Daoy (cell line): ENCODE measurements at places on chromosomes 7 and 10. TPM values are rescaled to one million over a fixed set of nuclear protein-coding genes. Genes with fewer than 3 reads are reported as not detected.

GRCh38 chr10:14563076-14563336 lies 211.7 kb downstream of the FAM107B start:
- no peak for DNase-seq

DNA sequence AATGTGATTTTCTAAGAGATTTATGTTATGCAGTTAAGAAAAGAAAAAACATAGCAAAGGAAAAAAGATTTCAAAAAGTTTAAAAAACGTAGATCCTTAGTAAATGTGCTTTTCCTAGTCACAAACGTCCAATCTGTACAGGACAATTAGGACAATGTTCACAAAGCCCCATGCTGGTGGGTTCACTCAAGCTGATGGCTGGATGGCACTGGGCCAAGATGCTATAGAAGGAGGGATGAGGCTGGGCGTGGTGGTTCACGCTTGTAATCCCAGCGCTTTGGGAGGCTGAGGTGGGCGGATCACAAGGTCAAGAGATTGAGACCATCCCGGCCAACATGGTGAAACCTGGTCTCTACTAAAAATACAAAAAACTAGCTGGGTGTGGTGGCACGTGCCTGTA lies 22.1 kb downstream of the SVIL start:
- no peak for DNase-seq

DNA sequence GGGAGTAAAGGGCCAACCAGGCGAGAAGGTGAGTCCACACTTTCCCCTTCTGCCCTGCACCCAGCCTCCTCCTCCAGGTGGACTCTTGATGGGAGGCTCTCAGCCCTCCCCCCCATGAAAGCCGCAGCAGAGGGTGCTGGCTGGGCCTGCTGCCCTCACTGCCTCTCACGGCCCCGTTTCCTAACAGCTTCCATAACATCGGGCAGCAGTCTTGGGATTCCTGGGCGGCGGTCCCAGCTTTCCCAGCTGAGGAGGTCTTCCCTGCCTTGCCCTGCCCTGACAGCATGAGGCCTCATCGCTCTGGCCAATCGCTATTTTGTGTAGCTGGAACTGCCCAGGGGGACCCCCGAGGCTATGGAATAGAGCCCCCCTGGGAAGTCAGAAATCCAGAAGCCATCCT lies 76.3 kb downstream of the COL13A1 start:
- no peak for DNase-seq

DNA sequence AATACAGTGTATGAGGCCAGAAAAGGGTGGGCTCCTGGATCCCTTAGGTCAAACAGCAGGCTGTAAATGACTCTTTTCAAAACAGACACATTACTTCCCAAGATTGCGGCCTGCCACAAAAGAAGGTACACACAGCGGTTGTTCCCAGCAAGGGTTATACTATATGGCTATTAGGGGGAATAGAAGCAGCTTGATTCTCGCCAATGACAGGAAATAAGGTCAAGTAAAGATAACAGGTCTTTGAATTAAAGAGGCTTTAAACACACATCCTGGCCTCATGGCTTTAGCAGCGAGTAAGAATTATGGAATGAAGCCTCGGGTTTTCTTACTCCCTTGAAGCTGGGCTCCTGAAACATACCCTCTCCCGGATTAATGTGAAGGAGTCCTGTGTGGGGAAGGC lies 58.3 kb downstream of the CYP26A1 start:
- DNase-seq = no peak

MYOF gene
- total RNA-seq = 124 and 132 TPM in 2 replicates

PAOX gene
- total RNA-seq = 0.48 and 2.1 TPM in 2 replicates

ENO4 gene
- under 0.01 and 0.80 TPM in 2 replicates for total RNA-seq
